Urinary bladder (tissue), 4 donors: ENCODE measurements at places on chromosomes 6 and 20. TPM values are rescaled to one million over a fixed set of nuclear protein-coding genes. Genes with fewer than 3 reads are reported as not detected.

The MRPL2 gene
- polyA plus RNA-seq: 61.6 TPM

The GDAP1L1 gene
- polyA plus RNA-seq: 0.29 TPM

The ZC3H12D gene
- 0.42 TPM for polyA plus RNA-seq

The GABRR2 gene
- 0.66 TPM for polyA plus RNA-seq

DNA sequence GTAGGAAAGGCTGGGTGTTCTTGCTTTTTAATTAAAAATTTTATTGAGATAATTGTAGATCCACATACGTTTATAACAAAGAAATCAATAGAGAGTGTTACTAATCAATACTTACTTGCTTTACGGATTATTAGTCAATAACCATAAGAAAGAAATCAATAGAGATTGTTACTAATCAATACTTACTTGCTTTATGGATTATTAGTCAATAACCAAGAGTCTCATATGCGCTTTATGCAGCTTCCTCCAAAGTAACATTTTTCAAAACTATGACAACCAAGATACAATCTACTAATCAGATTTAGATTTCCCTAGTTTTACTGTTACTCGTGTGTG lies 31.0 kb upstream of the LY86 start:
- no peak for DNase-seq

DNA sequence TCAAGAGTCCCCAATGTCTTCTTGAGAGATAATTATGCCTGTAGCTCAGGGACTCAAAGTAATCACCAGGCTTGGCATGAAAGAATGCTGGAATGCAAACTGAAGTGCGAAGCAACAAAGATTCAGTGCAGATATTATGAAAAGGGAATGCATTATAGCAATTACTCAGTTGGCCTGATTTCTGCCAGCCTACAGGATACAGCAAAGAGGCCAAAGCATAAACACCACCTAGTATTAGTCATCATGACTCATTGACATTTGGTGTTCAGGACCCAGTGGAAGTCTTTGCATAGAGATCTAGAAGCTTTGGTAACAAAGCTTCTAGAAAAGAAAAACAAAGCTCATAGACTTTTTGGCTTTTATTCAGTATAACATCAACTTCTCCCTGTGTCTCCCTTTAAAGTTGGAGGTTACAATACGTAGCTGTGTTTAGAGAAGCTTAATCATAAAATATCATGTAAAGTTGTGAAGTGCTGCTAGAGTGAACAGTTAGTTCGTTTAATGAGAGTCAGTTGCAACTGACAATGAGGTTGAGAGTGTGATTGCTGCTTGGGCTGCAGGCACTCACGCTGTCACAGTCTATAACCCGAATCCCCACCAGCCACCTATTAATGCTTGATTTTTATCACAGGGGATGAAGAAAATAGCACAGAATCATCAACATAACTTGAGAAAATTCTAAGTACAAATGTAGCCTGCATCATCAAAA lies 932.7 kb downstream of the TFAP2A start:
- no peak for DNase-seq

DNA sequence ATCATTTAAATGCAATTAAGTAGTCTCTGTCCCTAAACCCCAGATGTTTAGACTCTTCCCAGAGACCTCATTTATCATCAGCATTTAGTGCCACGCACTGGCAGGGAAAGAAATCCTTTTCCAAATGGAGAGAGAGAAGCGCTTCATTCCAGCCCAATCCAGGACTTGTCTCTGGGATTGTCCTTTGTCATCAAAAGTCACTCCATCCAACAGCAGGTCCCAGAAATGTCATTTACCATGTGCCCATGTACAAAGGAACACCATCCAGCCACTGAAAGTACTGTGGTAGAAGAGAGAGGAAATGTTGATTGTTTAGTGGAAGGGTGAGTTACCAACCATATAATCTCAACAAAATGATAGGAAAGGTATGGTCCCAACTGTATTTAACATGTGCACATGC lies 66.9 kb upstream of the SMIM28 start:
- DNase-seq: no peak

DNA sequence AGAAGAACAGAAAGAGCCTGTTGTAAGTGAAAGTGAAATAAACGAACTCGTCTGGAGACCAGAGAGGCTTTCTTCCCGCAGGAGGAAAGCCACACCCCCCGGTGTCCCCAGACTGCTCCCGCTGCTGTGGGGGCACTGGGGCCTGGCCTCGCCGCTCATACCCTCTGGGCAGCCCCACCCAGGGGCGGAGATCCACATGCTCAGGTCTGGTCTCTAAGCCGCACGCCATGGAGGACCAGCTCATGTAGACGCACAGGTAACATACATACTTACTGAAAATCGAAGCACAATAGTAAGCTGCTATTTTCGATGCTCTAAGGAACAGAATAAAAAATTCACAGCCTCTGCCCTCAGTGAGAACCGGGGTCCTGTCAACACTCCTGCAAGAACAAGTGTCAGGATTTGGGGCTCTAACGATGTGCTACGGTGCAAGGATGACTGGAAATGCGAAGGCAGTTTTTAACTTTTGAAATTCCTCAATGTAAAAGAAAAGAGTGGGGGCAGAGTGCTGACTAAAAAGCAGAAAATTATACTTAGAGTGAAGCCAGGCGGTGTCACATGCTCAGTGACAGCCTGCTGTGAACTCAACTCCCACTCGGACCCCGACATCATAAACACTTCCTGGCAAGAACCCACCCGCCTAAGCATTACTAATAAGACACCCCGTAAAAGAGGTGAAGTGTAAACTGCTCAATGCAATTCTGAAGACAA lies 110.5 kb downstream of the IRF4 start:
- no peak for DNase-seq

- no peak for DNase-seq
Measured at GRCh38 chr6:158868122-158868480, 48.9 kb upstream of the EZR start.

DNA sequence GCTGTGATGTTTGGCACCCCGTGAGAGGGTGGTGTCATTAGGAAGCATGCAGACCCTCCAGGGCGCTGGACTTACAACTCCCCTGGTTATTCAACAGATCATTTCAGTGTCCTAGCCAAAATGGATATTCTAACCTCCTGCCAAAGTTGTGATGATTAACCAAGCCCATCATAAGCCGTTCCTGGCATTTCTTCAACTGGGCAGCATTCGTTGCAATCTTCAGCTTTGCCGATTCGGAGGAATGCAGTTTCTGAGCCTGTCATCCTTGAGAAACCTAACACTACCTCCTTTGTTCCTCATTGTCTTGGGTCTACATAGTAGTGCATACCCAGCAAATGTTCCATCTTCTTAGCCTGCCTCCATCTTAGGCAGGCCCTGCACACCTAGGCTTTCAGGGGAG lies 79.2 kb upstream of the MAP3K4 start:
- DNase-seq: no peak
